Smooth muscle cell of the coronary artery (primary cell): ENCODE measurements at places on chromosomes 1 and 21. TPM values are rescaled to one million over a fixed set of nuclear protein-coding genes. Genes with fewer than 3 reads are reported as not detected.

PCAT6 gene
- total RNA-seq = 0.30 TPM in 1 of 2 replicates, not detected in the other

CAMK2N1 gene
- total RNA-seq = 3.8 and 10.6 TPM in 2 replicates

C1QB gene
- not detected in 2 replicates for total RNA-seq

CD84 gene
- not detected in 2 replicates for total RNA-seq

AGPAT3 gene
- total RNA-seq = 38.0 and 49.3 TPM in 2 replicates

GJA4 gene
- total RNA-seq = 0.12 and 40.6 TPM in 2 replicates

ADPRS gene
- total RNA-seq = 21.9 and 29.8 TPM in 2 replicates

PTPRU gene
- 7.2 and 45.0 TPM in 2 replicates for total RNA-seq

MPZ gene
- 0.53 and 1.1 TPM in 2 replicates for total RNA-seq

IFI44L gene
- total RNA-seq = 1.9 and 6.5 TPM in 2 replicates
